ENCODE measurements at places on chromosomes 11 and 22. TPM values are rescaled to one million over a fixed set of nuclear protein-coding genes. Genes with fewer than 3 reads are reported as not detected.

The NNMT gene
- total RNA-seq, result 308 TPM

The SLC22A8 gene
- not detected for total RNA-seq

The PSMA1 gene
- 55.4 TPM for total RNA-seq

The PAMR1 gene
- total RNA-seq, result under 0.01 TPM

The SCGB1A1 gene
- total RNA-seq, result 2.6 TPM

The MGAT3 gene
- 3.9 TPM for total RNA-seq

The PTS gene
- total RNA-seq, result 33.2 TPM

The TP53AIP1 gene
- total RNA-seq, result not detected

The GGTLC3 gene
- total RNA-seq, result not detected

The SHANK2 gene
- 78.7 TPM for total RNA-seq

The SLC5A12 gene
- total RNA-seq, result not detected

The PCF11 gene
- total RNA-seq, result 58.5 TPM

The ADAMTS8 gene
- total RNA-seq, result 1.4 TPM

The HTR3B gene
- 0.18 TPM for total RNA-seq

The SLC43A3 gene
- 10.5 TPM for total RNA-seq

The CRYBB2 gene
- not detected for total RNA-seq

The ADAMTS15 gene
- total RNA-seq, result 16.1 TPM

The IGLL5 gene
- total RNA-seq, result 12.3 TPM

The OR10A4 gene
- not detected for total RNA-seq

The KRTAP5-11 gene
- total RNA-seq, result not detected

The PGGHG gene
- total RNA-seq, result 11.9 TPM

The APOL4 gene
- 3.6 TPM for total RNA-seq

The SLC22A12 gene
- total RNA-seq, result not detected

The CRYBA4 gene
- not detected for total RNA-seq

The TYR gene
- total RNA-seq, result not detected

The OSBP2 gene
- total RNA-seq, result not detected

Data from stomach (tissue), 19 donors.